ENCODE measurements at places on chromosomes 4 and X. TPM values are rescaled to one million over a fixed set of nuclear protein-coding genes. Genes with fewer than 3 reads are reported as not detected.
A peak's percentile ranks its signal among the peaks of the same experiment; 100 is the strongest.

Gene ADGRA3
- 15.2 TPM for total RNA-seq

Gene MAGEC3
- total RNA-seq, result not detected

Gene PCYT1B
- total RNA-seq, result 2.1 TPM

Gene C4orf50
- 0.17 TPM for total RNA-seq

- no peak for DNase-seq
Observed at GRCh38 chrX:38489341-38489740, 72.0 kb upstream of the TSPAN7 start.

DNA sequence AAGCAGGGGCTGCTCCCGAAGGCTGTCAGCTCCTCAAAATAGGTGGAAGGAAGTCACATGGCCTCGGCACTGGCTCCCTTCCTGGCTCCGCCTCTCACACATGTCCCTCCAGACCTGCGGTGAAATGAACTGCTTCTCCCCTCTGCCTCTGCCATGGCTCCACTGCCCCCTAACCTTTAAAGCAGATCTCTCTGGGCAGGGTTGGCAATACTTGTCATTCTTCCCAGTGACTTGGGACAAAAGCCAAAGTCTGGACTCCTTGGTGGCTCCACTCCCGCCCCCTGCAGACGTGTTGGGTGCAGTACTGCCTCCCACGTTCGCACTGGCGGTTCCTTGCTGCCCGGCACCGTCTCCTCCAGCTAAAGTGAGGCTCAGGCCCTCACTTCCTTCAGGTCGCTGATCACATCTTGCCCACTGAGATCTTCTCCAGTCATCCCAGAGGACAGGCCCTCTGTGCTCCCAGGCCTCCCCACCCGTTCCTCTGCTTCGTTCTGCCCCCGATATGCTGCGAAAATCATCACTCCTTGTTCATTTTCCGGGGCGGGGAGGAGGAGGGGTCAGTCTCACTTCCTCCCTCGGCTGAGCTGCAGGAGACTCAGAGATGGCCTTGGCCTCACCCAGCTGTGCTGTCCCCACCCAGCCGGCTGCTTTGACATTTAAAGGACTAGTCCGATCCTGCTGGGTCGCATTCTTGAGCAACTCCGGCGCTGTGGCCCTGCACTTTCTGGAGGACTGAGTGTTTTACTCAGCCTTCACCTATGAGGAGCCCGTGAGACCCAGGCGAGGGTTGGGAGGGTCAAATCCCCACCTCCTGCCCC lies 97.4 kb downstream of the PHKA2 start:
- DNase-seq, result peak; percentile 42

- no peak for DNase-seq
Observed at GRCh38 chrX:12159799-12160198, 21.5 kb downstream of the FRMPD4 start.

DNA sequence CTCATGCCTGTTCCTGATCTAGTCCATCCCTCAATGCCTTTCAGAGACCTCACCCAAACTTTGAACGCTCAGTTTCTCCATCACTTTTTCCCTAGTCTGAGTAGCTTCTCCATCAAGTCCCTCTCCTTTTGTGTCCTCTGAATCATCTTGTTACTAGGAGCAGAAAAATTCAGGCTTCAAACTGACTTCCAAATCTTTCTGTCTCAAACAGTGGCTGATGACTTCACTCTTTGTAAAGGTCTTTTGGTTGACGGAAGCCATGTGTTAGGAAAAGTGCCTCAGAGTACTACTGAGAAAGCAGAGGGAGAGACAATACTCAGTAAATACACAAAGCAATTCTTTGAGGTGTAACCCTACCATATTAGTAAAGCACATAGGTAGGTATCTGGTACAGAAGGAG lies 65.7 kb upstream of the CAMK2D start:
- DNase-seq, result no peak

GRCh38 chr4:170270628-170271027 lies 180.9 kb upstream of the AADAT start:
- no peak for DNase-seq

GRCh38 chrX:146854281-146854680 lies 39.7 kb upstream of the CXorf51A start:
- no peak for DNase-seq

DNA sequence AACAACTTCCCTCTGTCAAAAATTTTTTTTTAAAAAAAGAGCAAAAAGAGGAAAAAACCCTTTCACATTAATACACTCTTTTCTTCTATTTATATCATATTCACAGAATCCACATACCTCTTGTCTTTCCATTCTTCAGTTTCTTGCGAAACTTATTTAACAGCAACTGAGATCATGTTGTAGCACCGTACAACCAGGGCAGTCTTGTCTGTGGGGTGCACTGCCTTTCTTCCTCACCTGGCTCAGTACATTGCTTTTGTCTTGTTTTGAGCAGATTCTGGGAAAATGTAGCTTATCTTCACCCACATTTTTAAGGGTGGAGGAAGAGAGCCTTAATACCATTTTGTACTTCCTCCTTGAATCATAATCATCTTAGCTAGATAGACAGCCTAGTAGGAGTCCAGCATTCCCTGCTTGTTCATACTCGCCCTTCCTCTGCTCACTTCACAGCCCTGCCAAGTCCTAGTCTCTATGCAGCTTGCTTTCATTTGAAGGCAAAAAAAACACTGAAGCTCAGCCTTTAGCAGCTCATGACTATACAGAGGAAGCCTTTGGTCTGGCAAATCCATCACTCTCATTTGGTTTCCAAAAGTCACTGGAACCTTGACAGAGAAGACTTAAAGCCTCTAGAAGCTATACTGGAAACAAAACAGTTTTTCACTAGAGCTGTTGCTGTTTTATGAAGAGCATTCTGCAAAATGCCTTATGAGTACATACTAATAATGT lies 140.6 kb upstream of the BANK1 start:
- no peak for DNase-seq

DNA sequence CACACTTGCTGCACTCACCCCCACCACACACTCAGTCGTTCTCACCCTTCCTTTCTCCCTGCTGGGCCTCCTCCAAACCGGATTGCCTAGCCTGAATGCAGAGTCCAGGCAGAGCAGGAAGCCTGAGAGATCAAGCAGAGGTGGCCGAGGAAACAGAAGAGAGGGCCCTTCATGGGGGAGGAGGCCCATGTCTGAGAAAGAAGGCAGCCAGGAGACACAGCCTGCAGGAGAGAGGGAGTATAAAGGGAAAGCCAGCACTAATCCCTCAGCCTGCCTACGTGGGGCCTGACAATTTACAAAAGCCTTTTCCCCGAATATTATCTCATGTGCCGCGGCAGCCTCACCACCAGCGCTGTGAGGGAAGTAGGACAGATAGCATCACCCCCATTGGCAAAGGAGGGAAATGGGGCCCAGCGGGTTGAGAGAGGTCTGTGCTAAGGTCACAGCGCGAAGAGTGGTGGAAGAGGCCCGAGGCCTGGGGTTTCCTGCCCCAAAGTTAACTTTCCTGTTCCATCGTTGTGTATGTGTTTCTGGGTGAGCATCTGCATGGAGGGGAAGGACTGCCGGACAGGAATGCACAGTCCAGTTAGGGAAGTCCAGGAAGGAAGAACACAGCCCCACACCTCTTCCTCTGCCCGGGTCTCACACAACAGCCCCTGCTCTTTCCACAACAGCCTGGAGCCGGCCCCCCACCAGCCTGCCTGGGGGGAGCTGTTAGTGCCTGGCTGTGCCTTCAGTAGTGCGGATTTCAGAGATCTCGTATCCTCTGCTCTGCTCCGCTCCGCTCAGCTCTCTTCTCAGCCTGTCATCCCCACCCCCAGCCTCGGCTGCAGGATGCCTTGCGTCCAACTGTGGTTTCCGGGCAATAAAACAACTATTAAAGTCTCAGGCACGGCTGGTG lies 50.9 kb upstream of the BCOR start:
- DNase-seq, result no peak

Gene TAF7L
- 0.33 TPM for total RNA-seq

- DNase-seq, result no peak
Observed at GRCh38 chr4:93719552-93719951, 109.0 kb upstream of the ATOH1 start.

- DNase-seq, result no peak
Observed at GRCh38 chr4:181517491-181517890, 725.7 kb upstream of the TENM3 start.

GRCh38 chr4:17288151-17288550 lies 223.7 kb downstream of the QDPR start:
- no peak for DNase-seq

GRCh38 chr4:125991398-125991797 lies 676.6 kb downstream of the FAT4 start:
- no peak for DNase-seq

Gene ATP6AP2
- 80.7 TPM for total RNA-seq

DNA sequence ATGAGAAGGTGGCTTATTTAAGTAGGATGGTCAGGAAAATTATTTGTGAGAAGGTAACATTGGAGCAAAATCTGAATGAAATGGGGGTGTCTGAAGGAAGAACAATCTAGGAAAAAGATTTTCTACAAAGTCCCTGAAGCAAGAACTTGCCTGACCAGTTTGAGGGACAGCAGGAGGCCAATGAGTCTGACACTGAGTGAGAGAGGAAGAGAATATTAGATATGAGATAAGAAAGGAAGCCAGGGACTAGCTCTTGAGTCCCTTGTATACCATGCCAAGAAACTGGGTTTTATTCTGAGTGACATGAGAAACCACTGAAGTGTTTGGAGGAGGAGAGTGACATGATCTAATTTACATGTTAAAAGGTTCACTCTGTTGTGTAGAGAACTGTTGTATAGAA lies 1478.9 kb downstream of the RPA4 start:
- DNase-seq, result no peak

DNA sequence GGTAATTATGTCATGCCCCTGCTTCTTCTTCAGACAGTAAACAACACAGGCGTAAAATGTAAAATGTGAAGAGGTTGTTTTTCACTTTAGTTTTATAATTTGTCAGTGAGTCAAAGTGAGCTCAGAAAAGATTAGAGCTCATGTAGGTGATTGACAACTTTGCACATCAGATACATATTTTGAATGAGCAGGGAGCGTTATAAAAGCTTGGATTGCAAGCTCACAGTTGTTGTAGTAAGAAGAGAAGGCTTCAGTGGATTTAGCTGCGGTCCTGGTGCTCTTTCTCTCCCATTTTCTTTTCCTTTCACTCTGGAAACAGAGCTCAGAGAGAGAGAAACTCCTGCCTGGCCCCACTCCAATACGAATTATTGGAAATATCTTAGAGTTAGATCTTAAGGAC lies 26.4 kb downstream of the MTMR1 start:
- no peak for DNase-seq

- DNase-seq, result no peak
Observed at GRCh38 chr4:124941267-124941666, 228.7 kb upstream of the ANKRD50 start.

DNA sequence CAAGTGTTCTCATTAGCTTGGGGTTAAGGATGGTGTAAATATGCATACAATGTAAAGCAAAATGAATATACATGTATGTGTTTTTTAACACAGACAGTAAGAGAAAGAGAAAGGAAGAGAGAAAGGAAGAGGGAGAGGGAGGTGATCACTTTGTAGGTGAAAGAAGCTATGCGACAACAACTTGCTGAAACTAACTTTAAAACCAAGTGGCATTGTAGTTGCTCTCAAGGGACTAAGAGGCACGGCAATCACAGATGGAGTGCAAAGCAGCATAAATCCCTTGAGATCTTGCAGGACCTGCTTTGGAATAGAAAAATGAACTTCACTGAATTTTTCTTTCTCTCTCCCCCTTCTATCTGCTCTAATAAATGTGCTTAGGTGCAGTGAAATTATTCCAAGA lies 1665.0 kb upstream of the TENM3 start:
- DNase-seq, result no peak

- no peak for DNase-seq
Observed at GRCh38 chr4:189414021-189414420, 526.7 kb upstream of the FRG1 start.

DNA sequence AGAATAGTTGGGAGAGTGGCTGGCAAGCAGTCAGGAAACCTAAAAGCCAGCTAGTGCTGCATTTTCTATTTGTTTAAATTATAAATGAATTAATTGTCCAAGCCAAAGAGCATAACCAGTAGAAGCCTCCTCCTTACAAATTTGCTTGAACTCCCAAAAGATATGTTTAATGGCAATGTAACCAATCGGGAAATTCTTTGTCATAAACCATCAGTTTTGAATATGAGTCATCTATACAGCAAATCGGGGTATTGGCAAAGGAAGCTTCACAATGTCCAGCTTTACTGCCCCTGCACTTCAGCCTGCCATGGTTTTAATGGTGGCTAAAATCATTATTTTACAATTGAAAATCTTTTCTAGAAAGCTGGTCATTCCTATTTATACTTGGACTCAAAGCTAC lies 216.6 kb downstream of the SHROOM3 start:
- no peak for DNase-seq

DNA sequence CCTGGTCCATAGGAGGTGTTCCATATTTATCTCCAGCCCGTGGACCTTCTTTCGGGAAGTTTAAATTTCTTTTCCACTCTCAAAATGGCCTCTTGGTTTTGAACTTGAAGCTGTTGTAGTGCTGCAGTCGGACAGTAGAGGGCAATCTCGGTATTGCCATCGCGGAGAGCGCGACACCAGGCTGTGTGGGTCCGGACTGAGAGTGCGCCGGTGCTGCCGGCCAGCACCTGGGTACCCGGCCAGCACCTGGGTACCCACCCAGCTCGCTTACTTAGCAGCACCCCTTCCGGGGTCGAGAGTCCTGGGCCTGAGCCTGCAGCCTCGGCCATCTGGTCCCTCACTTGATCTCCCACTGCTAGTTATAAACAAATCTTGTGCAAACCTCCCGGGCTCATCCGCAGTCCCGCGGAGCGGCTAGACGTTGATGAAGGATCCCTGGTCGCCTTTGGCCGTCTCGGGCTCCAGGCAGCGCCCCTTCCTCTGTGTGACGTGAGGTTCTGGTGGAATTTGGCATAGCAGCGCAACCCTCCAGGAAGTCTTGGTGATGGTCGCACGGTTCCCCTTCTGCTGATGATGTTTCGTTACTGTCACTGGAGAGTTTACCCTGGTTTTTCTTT lies 18.0 kb downstream of the FAM9A start:
- no peak for DNase-seq

DNA sequence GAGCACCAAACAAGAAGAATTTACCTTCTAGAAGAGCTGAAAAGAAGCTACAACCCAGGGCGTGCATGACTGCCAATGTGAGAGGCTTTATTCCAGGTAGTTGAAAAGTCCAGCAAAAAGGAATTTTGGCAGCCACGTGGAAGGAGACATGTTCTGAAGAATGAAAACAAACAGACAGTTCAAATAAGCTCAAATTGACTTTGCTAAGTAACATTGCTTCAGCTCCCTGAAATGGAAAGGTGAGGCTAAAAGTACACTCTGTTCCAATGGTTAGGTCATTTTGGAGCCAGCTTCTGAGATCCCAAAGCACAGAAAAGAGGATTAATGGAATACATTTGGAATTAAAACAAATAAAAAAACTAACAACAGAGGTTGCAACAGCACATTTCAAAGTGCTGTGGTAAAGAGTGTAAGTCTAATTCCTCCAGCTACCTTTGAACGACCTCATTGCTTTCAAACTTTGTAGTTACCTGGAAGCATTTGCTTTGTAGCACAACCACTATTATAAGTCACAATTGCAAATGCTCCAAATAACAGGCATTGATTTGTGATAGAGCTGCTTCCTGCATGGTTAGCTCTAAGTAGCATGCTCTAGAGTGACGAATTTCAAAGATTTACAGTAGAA lies 405.3 kb upstream of the EDA2R start:
- DNase-seq, result no peak

Measured in liver (tissue), 10 donors.